GM19239 (cell line): ENCODE measurements at places on chromosomes 2 and 18.

DNA sequence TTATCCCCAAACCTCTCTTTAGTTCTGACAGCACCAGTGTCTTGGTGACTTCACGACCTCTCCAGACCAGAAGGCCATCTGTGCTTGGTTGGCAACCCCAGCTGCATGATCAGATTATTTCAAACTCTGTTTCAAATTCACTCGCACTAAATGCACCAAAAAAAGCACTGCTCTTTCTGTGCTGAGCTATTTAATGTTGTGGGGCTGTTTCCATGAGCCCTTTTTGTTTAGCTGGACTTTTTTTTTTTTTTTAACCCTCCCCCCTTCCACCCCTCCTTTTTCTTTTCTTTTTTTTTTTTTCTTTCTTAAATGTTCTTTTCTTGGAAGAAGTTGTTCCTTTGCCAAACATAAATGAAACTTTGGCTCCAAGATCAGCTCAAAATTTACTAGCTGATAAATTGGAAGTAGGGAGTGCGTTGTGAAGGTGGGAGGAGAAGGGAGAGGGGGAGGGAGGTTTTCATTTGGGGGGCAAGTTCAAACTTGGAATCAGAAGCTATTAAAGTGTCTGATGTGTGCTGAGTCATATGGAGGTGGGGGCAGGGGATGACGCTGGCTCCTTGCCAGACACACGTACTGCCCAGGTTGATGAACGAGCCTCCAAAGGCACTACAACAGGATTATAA, 543.0 kb upstream of the TNP1 start:
- no peak for DNase-seq

- no peak for DNase-seq
These were observed 56.5 kb upstream of the PXDN start for GRCh38 chr2:1800716-1801388.

DNA sequence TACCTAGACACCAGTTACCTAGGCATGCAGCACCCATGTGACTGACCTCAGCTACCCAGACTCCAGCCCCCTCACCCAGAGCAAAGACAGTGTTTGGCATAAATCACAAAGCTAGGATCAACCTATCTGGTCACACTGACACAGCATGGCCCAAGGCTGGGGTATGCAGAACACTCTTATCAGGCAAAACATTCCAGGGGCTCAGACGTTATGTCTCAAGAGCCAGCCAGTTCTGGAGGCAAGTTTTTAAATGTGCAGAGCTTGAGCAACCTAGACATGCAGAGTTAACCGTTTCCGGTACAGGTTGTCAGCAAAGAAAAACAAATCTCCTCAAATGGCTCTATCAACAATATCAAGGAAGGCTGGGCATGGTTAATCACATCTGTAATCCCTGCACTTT, 92.8 kb downstream of the AP1S3 start:
- DNase-seq = no peak

- DNase-seq = no peak
These were observed 384.0 kb downstream of the STK39 start for GRCh38 chr2:167863377-167863776.

GRCh38 chr2:231228223-231228622, 29.8 kb downstream of the ARMC9 start:
- DNase-seq = peak; percentile 55

GRCh38 chr2:102357937-102358336, 2.3 kb downstream of the IL18R1 start:
- DNase-seq = no peak

DNA sequence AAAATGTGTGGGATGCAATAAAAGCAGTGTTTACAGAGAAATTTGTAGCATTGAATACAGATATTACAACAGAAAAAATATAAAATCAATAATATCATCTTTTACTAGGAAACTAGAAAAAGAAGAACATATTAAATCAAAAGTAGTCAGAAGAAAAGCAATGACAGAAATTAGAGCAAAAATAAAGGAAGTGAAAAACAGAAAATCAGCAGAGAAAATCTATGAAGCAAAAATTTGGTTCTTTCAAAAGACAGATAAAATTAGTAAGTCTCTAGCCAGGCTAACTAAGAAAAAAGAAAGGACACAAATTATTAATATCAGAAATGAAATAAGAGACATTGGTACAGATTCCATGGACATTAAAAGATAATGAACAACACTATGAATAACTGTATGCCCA, 212.0 kb upstream of the MGAT5 start:
- no peak for DNase-seq

DNA sequence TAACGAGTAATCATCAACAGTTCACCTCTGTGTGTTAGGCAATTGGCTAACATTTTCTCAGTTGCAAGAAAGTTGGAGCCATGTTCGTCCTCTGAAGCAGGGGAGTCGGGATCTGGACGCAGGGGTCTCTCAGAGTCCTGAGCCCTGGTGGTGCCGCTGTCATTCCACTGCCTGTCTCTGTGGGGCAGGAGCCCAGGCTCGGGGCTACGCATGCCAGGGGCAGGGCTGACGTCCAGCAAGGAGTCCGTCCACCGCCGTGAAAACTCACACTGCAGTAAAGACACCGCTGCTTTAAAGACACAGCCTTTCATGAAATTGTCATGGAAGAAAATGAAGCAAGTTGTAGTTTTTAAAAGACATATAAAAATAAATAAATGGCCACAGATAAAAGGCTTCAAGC, 571.1 kb upstream of the SOX11 start:
- DNase-seq = no peak

DNA sequence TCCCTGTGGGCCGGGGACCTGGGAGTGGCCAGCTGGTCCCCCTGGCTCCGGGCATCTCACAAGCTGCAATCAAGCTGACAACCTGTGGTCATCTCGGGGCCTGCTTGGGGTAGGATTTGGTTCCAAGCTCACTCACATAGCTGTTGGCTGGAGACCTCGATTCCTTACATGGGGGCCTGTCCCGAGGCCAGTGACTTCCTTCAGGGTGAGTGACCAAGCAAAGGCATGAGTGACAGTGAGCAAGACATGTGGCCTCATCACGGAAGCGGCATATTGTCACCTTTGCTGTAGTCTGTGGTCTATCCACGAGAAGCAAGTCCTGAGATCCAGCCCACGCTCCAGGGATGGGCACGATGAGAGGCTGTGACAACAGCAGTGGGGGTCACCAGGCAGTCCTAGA, 131.4 kb upstream of the ID2 start:
- no peak for DNase-seq

DNA sequence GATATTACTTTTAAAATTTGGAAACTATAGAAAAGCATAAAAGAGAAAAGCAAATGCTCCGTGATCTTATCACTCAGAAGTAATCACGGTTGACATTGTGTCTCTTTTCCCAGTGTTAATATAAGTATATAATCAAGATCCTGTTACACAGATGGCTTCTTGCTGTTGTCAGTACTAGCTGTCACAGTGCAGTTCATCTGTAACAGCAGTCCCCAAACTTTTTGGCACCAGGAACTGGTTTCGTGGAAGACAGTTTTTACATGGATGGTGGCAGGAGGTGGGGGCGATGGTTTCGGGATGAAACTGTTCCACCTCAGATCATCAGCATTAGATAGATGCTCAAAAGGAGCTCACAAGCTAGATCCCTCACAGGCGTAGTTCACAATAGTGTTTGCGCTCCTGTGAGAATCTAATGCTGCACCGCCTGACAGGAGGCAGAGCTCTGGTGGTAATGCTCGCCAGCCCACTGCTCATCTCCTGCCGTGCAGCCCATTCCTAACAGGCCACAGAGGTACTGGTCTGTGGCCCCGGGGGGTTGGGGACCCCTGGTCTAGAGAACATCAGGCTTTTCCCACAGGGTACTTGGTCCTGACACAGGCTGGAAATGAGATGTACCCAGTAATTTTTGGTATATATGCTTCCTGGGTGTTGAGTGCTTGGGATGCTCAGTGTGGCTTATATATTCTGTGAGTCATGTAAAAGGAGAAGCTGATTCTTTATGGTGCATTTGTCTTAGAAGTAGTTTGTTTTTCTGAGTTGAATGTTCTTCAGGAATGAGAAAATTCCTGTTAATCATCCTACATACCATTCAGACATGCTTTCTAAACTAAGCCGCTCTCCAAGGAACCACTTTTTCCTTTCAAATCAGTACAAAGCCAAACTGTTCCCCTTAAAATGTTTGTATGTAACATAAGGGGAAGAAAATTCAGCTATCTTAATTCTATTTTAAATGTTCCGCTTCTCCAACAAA, 121.8 kb downstream of the NCK2 start:
- no peak for DNase-seq

GRCh38 chr18:45801416-45802004, 24.0 kb upstream of the SIGLEC15 start:
- DNase-seq = no peak

GRCh38 chr2:10884574-10884975, 27.2 kb upstream of the KCNF1 start:
- no peak for DNase-seq

- DNase-seq = no peak
These were observed 14.9 kb downstream of the TYW5 start for GRCh38 chr2:199940373-199940772.

- DNase-seq = peak; percentile 13
These were observed at the start of gene ADCYAP1 for GRCh38 chr18:904218-905090. Gene ADCYAP1 (plus strand): TSS chr18:904871. CDS start chr18:905387, 516 bp downstream.
